ENCODE measurements at places on chromosomes 1 and 21. TPM values are rescaled to one million over a fixed set of nuclear protein-coding genes. Genes with fewer than 3 reads are reported as not detected.

The KPRP gene
- total RNA-seq = not detected

The TNNI3K gene
- not detected for total RNA-seq

The TXNIP gene
- total RNA-seq = 15.2 TPM

The TARS2 gene
- total RNA-seq = 28.2 TPM

The SLC16A4 gene
- 0.46 TPM for total RNA-seq

The SPATA45 gene
- total RNA-seq = not detected

The CACNA1S gene
- not detected for total RNA-seq

The FCRL1 gene
- total RNA-seq = not detected

The CLIC6 gene
- 0.05 TPM for total RNA-seq

The RNF223 gene
- 0.08 TPM for total RNA-seq

The TEX50 gene
- total RNA-seq = not detected

The C21orf91 gene
- total RNA-seq = 13.3 TPM

The TSPAN1 gene
- 26.1 TPM for total RNA-seq

The NDUFS5 gene
- 316 TPM for total RNA-seq

The AMPD1 gene
- not detected for total RNA-seq

The FCRL4 gene
- total RNA-seq = not detected

The HUNK gene
- 0.05 TPM for total RNA-seq

GRCh38 chr1:28056129-28056925 is 32.1 kb downstream of the EYA3 start:
- no peak for DNase-seq

DNA sequence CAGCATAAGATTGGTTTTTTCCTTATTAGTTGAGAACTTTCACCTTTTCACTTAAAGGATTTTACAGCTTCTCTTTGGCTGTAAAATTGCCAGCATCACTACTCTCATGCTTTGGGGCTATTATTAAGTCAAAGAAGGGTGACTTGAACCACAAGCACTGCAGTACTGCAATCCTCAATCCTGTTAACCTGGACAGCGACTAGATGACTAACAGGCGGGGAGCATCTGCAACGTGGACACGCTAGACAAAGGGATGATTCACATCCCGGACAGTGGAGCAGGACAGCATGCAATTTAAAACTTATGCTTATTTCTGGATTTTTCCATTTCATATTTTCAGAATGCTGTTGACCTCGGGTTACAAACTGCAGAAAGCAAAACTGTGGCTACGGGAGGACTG is 8.1 kb downstream of the ARV1 start:
- no peak for DNase-seq

GRCh38 chr1:101278238-101278637 is 41.4 kb downstream of the S1PR1 start:
- DNase-seq = no peak

DNA sequence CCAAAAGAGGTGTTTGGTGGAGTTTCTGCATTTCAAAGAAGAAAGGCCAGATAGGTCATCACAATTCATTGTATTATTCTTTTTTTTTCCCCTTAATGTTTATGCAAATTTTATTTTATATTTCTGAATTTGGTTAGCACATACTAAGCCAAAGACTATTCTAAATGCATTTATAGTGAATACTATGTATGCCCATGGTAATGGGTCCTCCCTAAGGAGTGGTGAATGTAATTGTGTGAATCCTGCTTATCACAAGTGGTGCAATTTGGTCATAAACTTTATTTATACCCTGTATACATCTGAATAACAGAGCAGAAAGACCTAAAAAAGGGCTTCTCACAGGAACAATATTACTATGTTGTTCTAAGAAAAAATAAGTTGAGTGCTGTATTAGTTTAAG is 99.1 kb downstream of the CD247 start:
- no peak for DNase-seq

DNA sequence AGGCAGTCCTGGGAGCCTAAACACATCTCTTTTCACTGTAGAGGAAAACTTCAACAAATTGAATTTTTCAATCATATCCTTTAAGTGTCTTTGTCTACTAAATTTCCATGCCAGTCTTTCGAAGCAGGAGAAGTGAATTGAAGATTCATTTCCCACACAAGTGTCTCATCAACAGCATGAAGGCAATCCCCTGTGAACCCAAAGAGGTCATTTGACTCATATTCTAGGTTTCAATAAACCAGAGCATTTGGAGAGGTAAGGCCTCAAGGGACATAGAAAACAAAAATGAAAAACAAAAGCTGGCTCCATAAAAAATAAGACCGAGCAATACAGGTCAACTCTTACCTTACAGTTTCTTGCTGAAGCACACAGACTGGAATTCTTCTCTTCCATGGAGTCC is 94.1 kb upstream of the ATP1B1 start:
- DNase-seq = no peak

GRCh38 chr1:206590025-206590758 is 22.1 kb downstream of the EIF2D start:
- DNase-seq = no peak

- DNase-seq = peak; percentile 58
Measured at GRCh38 chr1:147539122-147539575, 2.2 kb upstream of the BCL9 start.

DNA sequence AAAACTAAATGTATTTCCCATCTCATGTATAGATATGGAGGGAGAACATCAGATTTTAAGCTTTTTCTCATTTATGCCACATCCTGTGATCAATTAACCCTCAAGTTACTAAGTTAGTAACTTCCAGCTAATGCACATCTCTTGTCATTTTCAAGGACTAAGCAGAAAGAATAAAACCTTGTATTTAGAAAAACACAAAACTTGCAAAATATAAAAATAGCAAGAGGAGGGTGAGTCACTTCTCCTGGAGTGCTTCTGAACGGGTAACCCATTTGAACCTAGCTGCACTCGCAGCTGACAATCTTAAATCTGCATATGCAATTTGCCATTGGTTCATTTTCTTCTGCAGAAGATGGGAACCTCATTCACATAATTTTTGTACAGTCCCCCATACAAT is 500.5 kb downstream of the SETD4 start:
- no peak for DNase-seq

GRCh38 chr1:26832249-26832960 is 5.9 kb downstream of the ZDHHC18 start:
- no peak for DNase-seq

GRCh38 chr1:244050835-244051444 is at the start of gene ZBTB18:
Gene ZBTB18, plus strand, starts transcription at chr1:244051283. Its CDS starts 149 bp downstream, at chr1:244051432.
- DNase-seq = no peak

DNA sequence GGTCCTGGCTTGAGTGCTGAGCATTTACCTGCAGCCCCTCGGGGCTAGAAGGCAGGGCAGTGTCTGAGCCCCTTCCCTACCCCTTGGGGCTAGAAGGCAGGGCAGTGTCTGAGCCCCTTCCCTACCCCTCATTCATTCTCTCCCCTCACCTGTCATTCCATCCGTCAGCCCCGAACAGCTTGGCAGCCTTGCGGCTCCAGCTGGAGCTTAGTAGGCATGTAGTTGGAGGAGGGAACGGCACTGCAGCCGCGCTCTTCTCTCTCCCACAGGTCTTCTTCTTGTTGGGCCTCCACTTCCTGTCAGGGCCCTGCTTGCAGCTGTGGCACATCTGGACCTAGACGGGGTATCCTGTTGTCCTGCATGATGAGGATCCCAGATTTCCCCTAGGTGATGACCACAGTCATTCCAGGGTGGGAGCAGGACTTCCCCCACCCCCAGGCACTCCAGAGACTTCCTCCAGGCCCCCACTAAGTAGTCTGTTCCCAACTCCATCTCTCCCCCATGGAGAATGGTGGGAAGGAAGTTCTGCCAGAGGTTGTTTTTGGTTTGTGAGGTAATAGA is 22.2 kb downstream of the MAPKAPK2 start:
- no peak for DNase-seq

DNA sequence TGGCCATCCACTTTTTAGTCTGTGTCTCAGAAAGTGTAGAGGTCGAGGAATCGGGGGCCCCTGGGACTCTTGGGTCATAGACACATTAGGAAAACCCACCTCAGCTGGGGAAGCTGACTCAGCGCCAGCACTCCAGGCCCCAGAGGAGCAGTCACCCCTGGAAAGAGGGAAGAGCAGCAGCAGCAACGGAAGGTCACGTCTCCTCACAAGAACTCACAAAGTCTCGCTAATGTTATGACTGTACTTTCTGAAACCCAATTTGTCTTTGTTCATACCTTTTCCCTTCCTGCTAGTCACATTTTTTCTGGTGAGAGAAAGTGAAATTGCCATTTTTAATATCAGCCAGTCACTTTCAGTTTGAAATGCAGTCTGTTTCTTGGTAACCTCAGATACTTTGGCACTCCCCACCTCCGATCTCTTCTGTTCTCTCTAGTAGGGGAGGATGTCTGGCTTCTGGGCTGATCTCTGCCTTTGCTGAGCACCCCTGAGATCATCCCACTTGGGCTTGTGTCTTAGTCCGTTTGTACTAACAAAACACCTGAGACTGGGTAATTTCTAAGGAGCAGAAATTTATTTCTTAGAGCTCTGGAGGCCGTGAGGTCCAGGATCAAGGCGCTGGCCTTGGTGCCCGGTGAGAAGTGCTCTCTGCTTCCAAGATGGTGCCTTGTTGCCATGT is 6.0 kb upstream of the NLRP3 start:
- DNase-seq = no peak

GRCh38 chr1:61323681-61324328 is 241.4 kb downstream of the NFIA start:
- no peak for DNase-seq

DNA sequence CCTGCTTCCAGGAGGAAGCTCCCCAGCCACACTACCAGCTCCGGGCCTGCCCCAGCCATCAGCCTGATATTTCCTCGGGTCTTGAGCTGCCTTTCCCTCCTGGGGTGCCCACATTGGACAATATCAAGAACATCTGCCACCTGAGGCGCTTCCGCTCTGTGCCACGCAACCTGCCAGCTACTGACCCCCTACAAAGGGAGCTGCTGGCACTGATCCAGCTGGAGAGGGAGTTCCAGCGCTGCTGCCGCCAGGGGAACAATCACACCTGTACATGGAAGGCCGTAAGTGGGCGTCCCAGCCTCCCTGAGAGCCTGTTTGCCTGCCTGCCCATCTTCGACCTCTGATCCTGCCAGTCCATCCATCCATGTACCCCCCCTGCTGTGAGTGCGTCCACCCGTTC is 3.6 kb downstream of the ECM1 start:
- no peak for DNase-seq

DNA sequence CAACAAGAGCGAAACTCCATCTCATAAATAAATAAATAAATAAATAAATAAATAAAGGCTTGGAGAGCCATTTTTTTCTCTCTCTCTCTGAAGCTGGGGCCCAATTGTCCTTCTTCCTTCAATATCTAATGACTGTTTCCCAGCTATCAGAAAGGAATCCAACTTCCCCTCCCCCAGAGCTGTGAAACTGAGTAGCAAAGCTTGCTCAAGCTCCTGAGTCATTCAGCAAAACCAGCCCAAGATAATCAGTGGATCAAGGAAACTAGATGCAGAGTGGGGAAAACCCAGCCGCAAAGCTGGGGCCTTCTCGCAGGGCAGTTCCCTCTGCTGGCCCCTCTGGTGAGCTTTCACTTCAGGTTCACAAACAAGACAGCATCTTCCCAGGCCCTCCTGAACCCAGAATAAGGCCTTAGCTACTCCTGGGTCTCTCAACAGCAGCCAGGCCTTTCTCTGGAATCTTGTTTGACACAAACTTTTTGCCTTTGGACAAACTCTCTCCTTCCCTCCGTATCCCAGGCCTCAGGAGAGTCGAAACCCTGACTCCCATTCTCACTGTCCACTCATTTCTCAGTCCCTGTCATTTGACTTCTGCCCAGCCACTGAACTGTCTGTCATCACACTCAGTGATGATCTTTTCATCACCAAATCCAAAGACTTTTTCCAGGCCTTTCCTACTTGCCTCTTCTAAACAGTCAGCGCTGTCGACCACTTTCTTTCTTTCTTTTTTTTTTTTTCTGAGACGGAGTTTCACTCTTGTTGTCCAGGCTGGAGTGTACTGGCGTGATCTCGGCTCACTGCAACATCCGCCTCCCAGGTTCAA is 18.0 kb upstream of the PTP4A2 start:
- no peak for DNase-seq

- no peak for DNase-seq
Measured at GRCh38 chr21:21734088-21734487, 735.9 kb downstream of the NCAM2 start.

DNA sequence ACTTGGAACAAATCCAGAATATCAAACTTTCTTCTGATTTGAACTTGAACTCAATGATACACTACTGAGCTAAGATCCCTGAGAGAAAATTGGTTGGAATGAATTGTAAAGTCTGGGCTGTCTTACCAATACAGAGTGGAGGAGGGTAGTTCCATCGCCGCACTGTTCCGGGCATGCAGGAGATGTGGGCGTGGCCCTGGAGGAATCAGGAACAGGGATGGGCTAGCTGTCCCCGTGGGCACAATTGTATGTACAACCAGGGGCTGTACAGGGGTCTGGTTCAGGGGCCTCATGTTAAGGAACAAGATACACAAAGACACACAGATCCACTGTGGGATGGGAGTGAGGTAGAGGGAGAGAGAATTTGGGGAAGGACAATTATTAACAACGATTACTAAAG is 144.3 kb downstream of the ZSCAN20 start:
- no peak for DNase-seq

DNA sequence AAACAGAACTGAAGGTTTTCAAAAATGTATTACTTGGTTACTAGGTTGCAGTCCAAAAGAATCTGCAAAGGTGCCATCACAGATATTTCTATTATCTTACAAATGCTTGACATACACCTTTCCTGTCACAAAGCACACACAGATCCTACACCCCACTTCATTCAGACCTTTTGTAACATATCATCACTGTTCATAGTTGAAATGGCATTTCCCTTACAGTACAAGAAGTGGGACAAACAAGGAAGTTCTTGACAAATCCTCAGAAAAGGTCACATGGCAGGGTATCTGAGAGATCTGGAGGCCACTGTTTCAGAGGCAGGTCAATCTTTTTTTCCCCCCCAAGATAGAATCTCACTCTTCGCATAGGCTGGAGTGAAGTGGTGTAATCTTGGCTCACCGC is 21.3 kb downstream of the TOR1AIP2 start:
- no peak for DNase-seq

- no peak for DNase-seq
Measured at GRCh38 chr1:231322880-231323530, 14.6 kb downstream of the EXOC8 start.

DNA sequence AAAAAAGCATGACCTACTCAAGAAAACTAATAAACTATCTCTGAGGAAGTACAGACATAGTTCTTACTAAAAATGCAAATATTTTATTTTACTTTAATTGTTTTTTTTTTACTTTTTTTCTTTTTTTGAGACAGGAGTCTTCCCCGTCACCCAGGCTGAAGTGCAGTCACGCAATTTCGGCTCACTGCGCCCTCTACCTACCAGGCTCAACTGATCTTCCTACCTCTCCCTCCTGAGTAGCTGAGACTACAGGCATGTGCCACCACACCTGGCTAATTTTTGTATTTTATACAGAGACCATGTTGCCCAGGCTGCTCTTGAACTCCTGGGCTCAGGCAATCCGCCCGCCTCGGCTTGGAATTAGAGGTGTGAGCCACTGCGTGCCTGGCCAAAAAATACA is 1263.1 kb downstream of the KCNT2 start:
- DNase-seq = no peak

GRCh38 chr1:107914119-107914765 is 50.7 kb downstream of the VAV3 start:
- no peak for DNase-seq

GRCh38 chr1:228284521-228284920 is 76.7 kb downstream of the OBSCN start:
- no peak for DNase-seq

GRCh38 chr1:87130438-87130837 is 198.2 kb upstream of the LMO4 start:
- DNase-seq = no peak
